ENCODE measurements at places on chromosomes 2 and 18.

- peak; percentile 17 for DNase-seq
Observed at GRCh38 chr2:27854229-27854862, 35.8 kb downstream of the RBKS start.

DNA sequence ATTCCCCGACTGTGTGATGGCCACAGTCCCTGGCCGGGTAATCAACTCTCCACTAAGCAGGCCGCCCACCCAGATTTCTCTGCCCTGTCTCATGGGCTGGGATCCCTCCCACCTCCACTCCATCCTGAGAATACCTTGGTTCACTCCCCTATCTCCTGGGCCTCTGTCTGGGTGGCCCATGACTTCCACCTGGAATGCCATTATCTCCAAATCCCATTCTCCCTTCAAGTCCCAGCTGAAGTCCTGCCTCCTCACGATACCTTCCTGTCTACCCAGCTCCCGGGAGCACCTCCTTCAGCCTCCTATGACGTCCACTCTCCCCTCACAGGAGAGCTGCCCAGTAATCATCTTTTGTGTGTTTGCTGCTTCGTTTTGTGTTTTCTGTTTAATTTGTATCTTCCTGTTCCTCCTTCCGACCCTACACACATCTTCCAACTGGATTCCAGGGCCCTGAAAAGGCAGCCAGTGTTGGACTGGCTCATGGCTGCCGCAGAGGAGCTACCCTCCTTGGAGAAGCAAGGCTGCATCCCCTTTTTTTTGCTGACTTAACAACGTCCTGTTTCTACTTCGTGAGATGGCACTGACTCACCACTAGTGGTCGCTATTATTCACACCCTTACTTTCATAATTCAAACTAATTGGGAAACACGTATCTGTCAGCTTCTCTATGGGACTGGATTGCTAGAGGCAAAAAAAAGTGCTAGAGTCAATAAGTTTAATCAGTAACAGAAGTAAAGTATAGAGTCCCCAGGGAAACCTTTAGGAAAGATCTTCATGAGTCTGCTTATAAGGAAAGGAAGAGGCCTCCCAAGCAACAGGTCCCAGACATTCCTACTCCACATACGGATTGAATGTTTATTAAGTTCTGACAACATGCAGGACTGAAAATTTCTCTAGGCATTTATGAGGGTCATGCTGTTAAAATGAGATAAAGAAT is 171.9 kb upstream of the GATA6 start:
- DNase-seq: no peak

- DNase-seq: no peak
Observed at GRCh38 chr18:59024829-59025228, 114.9 kb upstream of the SEC11C start.

DNA sequence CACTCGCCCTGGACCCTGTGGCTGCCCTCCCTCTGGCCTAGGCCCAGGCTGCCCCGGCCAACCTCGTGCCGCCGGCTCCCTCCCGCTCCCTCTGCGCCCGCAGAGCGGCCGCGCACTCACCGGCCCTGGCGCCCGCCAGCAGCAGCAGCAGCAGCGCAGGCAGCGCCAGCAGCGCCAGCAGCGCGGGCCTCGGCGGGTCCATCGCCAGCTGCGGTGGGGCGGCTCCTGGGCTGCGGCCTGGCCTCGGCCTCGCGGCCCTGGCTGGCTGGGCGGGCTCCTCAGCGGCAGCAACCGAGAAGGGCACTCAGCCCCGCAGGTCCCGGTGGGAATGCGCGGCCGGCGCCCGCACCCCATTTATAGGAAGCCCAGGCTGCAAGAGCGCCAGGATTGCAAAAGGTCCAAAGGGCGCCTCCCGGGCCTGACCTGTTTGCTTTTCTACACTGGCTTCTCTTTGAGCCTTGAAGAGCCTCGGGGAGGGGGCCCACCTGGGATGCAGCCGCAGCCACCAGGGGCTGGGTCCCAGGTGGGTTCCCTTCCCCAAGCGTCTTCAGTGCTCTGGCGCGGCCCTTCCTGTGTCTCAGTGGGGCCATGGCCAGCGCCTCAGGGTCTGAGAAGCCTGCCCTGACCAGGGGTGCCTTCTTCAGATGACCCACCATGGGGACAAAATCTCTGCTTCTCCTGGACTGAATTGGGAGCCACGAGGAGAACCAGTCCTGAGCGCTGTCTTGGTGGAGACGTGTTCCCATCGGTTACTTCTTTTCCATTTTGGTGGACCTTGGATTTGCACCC is at the start of gene APOB:
APOB (minus strand) TSS at position 330 of the 789 bp plus-strand sequence; CDS start at position 202, 128 bp downstream.
- DNase-seq: no peak

- DNase-seq: no peak
Observed at GRCh38 chr2:176924909-176925534, 287.6 kb upstream of the HNRNPA3 start.

DNA sequence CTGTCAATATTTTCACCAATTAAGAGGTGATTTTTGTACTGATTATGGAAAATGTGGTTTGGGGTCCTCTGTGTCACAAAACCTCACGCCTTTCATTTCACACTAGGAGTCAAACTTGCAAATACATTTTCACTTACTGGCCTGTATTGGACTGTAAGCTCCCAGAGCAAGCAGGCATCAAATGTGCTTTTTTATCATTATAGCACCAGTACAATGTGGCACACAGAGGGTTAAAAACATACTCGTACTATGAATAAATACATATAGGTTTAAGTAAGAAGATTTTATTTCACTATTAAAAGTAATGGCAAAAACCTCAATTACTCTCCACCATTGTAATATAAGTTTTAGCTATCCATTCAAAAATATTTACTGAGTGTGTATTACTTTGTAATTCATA is 56.7 kb downstream of the ABCB11 start:
- DNase-seq: no peak
